Upper lobe of right lung (tissue), 1 donor: ENCODE measurements at places on chromosomes 16 and 17.

DNA sequence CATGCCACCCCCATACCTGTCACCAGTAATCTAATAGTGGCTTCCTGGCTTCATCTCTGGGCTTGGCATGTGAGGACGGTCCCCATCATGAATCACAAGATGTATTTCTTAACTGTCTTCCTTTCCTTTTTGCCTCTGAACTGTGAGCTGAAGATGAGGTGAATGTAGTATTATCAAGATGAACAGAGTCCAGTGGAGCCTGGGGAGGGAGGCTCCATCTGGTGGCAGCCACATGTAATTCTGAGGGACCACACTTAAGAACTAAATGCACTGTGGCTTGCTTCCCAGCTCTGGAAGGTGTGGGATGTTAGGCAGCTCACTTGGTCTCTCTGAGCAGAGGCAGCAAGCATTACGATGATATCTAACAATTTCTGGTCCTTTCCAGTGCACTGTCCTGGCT, 354.9 kb upstream of the ASIC2 start:
- DNase-seq, result no peak

DNA sequence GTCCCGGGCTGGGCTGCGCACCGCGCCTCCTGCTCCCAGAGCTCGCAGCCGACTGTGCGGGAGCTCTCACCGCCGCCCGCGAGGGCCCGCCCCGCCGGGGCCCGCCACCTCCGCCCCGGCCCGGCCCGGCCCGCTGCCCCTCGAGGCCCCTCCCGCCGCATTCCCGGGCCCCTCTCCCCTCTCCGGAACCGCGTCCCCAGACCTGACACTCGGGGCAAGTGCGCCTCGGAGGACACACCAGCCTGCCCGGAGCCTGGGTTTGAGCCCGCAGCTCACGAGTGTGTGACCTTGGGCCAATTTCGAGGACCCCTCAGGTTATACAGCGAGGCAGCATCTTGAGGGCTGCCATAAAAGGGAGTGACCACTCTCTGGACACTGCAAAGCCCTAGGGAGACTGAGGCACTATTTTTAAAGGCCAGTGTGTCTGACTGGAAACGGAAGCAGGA, 2.0 kb upstream of the GRIN2C start:
- no peak for DNase-seq

GRCh38 chr17:75319904-75320691, 30.9 kb upstream of the SLC25A19 start:
- DNase-seq, result no peak

GRCh38 chr16:87778476-87778829, 12.7 kb upstream of the KLHDC4 start:
- DNase-seq, result no peak

DNA sequence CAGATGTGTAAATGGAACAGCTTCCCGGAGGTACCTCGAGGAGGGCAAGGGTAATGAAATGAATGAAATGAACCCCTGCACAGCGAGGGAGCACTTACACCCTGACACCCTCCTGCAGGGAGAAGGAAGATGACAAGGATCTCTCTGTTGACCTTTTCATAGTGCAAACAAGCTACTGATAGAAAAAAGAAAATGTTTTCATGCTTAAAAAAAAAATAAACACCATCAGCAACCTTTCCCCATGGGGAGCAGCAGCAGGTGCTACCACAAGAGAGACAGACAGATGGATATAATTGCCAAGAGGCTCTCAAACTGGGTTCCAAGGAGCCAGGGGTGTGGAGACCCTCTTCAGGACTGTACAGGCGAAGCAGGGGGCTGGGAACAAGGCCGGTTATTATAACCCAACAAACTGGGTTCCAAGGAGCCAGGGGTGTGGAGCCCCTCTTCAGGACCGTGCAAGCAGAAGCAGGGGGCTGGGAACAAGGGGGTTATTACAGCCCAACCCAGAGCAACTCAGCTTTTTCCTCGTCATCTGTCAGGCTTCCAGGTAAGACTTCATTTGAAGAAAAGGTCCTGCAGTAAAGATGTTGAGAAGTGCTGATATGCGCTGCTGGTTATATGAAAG, 718 bp upstream of the RPH3AL start:
- no peak for DNase-seq
